ENCODE measurements at places on chromosomes 4 and X.

DNA sequence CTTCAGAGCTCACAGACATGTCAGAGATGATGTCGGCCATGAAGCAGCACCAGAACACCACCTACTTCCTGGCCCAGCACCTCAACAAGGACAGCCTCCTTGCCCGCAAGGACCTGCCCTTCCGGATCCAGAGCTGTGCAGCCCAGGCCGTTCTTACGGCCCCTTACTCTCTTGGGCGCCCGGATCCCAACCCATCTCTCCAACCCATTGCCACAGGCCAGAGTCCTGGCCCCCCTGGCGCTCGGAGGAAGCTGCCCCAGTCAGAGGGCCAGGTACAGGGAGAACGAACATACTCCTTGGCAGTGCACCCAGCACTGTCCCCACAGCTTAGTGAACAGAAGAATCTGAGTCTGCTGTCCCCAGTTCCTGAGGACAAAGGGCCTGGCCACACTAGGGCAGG is 27.9 kb upstream of the PRPS1 start:
- H3K27ac ChIP-seq: no peak overlapping the region
- H3K27me3 ChIP-seq: no peaks in the 10 kb centered on the region
- no peaks in the 10 kb centered on the region for H3K4me1 ChIP-seq
- H3K4me3 ChIP-seq: no peak overlapping the region

DNA sequence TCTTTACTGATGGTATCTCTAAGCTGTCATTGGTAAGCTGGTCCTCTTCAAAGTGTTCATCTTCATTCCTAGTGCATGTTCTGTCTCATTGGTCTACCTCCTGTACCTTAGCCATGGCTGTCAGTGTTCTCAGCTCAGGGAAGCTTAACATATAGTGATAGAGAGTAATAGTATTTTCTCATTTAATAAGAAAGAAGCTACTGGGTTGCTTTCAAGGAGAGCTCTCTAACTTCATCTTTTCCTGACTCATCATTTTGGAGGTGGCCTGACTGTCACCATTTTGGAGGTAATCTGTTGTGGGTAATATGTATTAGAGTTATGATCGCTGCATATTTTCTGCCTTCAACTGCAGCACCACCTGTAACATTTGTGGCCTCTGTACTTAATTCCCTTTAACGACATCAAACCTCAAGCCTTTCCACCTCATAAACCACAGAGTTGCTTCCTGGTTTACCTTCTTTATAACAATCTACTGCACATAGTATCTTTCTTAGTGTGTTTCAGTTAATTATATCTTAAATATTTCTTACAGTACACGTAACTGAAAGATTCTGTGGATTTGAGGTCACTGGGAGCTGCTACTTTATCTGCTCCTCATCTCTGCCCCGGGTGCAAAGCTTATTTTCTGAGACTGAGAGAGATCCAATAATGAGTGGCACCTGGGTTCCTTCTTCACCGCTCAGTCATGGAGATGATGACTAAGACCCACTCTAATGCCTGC is 474.0 kb upstream of the TECRL start:
- DNase-seq: no peak
- H3K4me3 ChIP-seq: no peak overlapping the region
- H3K36me3 ChIP-seq: no peaks in the 10 kb centered on the region
- no peak overlapping the region for H3K27ac ChIP-seq
- H3K27me3 ChIP-seq: no peaks in the 10 kb centered on the region
- no peaks in the 10 kb centered on the region for H3K4me1 ChIP-seq

DNA sequence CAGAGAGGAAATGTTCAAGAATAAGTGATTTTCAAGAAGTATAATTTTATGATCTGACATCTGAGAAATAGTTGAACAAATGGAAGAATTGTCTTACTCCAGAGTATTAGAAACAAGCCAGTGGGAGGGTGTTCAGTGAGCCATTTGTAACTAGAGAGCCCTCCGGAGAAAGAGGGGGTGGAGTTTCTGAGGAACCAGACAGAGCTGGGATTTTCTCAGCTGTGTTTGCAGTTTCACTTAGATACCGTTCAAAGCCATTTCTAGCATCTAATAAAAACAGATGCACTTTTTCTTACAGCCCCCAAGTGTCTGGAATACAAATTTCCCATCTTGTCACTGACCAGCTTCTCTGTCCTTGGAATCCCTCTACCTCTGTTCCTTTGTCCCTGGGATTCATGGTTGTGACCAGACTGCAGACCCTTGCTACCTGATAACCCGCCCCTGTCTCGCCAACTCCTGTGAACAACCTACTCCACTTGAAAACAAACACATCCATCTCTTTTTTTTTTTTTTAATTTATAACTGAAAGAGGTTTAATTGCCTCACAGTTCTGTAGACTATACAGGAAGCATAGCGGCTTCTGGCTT is 132.8 kb upstream of the KLF3 start:
- no peaks in the 10 kb centered on the region for H3K36me3 ChIP-seq
- H3K27ac ChIP-seq: no peak overlapping the region
- H3K27me3 ChIP-seq: no peaks in the 10 kb centered on the region
- H3K4me3 ChIP-seq: no peak overlapping the region
- no peak for DNase-seq

- peaks cover 7% of the 10 kb centered on the region for H3K36me3 ChIP-seq
- no peak overlapping the region for H3K4me3 ChIP-seq
- no peak overlapping the region for H3K27ac ChIP-seq
- no peaks in the 10 kb centered on the region for H3K27me3 ChIP-seq
Measured at GRCh38 chr4:84790769-84791565, 175.5 kb downstream of the WDFY3 start.

GRCh38 chr4:113222471-113222870 is 173.0 kb downstream of the ANK2 start:
- H3K27me3 ChIP-seq: no peaks in the 10 kb centered on the region
- H3K4me1 ChIP-seq: no peaks in the 10 kb centered on the region
- no peak overlapping the region for H3K27ac ChIP-seq
- DNase-seq: no peak
- H3K4me3 ChIP-seq: no peak overlapping the region

DNA sequence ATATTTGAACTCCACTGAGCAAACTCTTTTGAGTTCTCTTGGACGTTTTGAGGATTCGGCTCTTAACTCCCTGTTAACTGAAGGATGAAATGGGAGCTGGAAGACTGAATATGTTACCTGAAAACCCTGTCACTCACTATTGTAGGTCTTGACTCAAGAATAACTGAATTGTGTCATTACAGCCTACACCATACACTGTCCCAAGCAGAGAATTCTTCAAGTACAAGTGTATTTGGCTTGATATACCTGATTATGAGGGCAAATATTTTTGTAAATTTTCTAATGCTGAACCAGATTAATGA is 276.1 kb downstream of the CFAP299 start:
- no peak for DNase-seq
- H3K4me3 ChIP-seq: no peak overlapping the region
- no peaks in the 10 kb centered on the region for H3K36me3 ChIP-seq
- no peaks in the 10 kb centered on the region for H3K4me1 ChIP-seq
- peaks cover 19% of the 10 kb centered on the region for H3K27me3 ChIP-seq
- H3K27ac ChIP-seq: no peak overlapping the region

DNA sequence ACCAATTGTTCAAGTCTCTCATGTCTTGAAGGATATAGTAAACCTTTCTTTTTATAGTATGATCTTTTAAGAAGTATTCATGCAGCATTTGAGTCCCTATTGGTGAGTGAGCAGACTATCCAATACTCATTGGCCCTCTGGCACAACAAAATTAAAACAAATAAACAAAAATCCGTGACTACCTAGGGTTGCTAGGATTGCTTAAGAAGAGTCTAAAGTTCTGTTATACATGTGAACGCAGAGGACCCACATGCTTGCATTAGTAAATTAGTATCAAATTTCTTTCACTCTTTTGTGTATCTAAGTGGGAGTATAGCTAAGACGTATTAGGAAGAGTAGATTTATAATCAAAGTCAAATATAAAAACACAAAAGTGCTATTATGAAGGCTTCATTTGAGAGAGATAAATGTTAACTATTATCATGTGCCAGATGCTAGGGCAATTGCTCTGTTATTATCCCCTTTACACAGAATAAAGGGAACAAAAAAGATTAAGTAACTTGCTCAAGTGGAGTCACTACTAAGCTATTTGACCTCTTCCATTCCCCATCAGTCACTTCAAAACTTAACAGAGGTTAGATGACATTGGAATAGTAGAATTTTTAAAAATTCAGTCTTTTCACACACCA is 29.2 kb upstream of the LARP1B start:
- H3K36me3 ChIP-seq: peaks cover 23% of the 10 kb centered on the region
- DNase-seq: no peak
- no peak overlapping the region for H3K27ac ChIP-seq
- H3K4me3 ChIP-seq: no peak overlapping the region
